A549 treated with CpdA at 1 μM for 4 hours (cell line): ENCODE measurements at places on chromosomes 11 and 22. TPM values are rescaled to one million over a fixed set of nuclear protein-coding genes. Genes with fewer than 3 reads are reported as not detected.

The SLC43A3 gene
- total RNA-seq, result 0.28 to 0.74 TPM (median 0.33 TPM) in 5 replicates

The SLCO2B1 gene
- total RNA-seq, result 3.3 to 6.7 TPM (median 4.1 TPM) in 5 replicates

The ZC3H12C gene
- 3.5 to 6.6 TPM (median 5.2 TPM) in 5 replicates for total RNA-seq

The CCDC73 gene
- total RNA-seq, result 0.02 to 0.10 TPM (median 0.04 TPM) in 4 of 5 replicates, not detected in the other

The CCDC34 gene
- 29.2 to 35.2 TPM (median 33.7 TPM) in 5 replicates for total RNA-seq

The DDTL gene
- total RNA-seq, result 1.5 to 2.0 TPM (median 1.8 TPM) in 5 replicates

The LPXN gene
- 2.5 to 3.8 TPM (median 3.3 TPM) in 5 replicates for total RNA-seq

The APOC3 gene
- not detected in 5 replicates for total RNA-seq

The OMP gene
- total RNA-seq, result not detected in 5 replicates

The VSIG10L2 gene
- not detected in 5 replicates for total RNA-seq

The CELSR1 gene
- total RNA-seq, result 23.2 to 26.2 TPM (median 25.6 TPM) in 5 replicates

The WNT7B gene
- 108 to 146 TPM (median 138 TPM) in 5 replicates for total RNA-seq

The NCAPD3 gene
- 23.2 to 29.2 TPM (median 27.5 TPM) in 5 replicates for total RNA-seq

The CFAP300 gene
- total RNA-seq, result 4.4 to 5.9 TPM (median 5.6 TPM) in 5 replicates

The TPBGL gene
- 0.15 to 0.35 TPM (median 0.20 TPM) in 5 replicates for total RNA-seq

The OR8A1 gene
- total RNA-seq, result not detected in 5 replicates

The OR8B3 gene
- not detected in 5 replicates for total RNA-seq

The OR51B2 gene
- not detected in 5 replicates for total RNA-seq

The DEPDC7 gene
- total RNA-seq, result 6.0 to 7.9 TPM (median 7.2 TPM) in 5 replicates

The CAPN5 gene
- total RNA-seq, result 6.3 to 9.5 TPM (median 7.7 TPM) in 5 replicates

The ADORA2A gene
- 0.88 to 1.0 TPM (median 0.94 TPM) in 5 replicates for total RNA-seq

The DDIAS gene
- total RNA-seq, result 16.9 to 21.9 TPM (median 18.7 TPM) in 5 replicates

The SMC1B gene
- total RNA-seq, result 0.02 to 0.04 TPM in 2 of 5 replicates, not detected in the others

The TEF gene
- 0.96 to 1.4 TPM (median 1.0 TPM) in 5 replicates for total RNA-seq

The FIBIN gene
- total RNA-seq, result not detected in 5 replicates

The IFT27 gene
- 13.9 to 25.6 TPM (median 24.1 TPM) in 5 replicates for total RNA-seq

The KIRREL3 gene
- total RNA-seq, result 8.8 to 12.4 TPM (median 11.6 TPM) in 5 replicates

The LINC01488 gene
- not detected in 5 replicates for total RNA-seq

The HEPN1 gene
- not detected in 5 replicates for total RNA-seq

The PLEKHA7 gene
- total RNA-seq, result 14.1 to 19.2 TPM (median 17.2 TPM) in 5 replicates

The ARVCF gene
- 1.2 to 3.0 TPM (median 2.7 TPM) in 5 replicates for total RNA-seq

The GAS2 gene
- 0.67 to 1.4 TPM (median 0.93 TPM) in 5 replicates for total RNA-seq

The TMEM45B gene
- total RNA-seq, result 0.06 to 0.10 TPM (median 0.08 TPM) in 3 of 5 replicates, not detected in the others

The SRSF8 gene
- total RNA-seq, result 16.9 to 20.4 TPM (median 18.4 TPM) in 5 replicates

The PCF11 gene
- 24.3 to 31.0 TPM (median 25.5 TPM) in 5 replicates for total RNA-seq

The PDGFD gene
- total RNA-seq, result 7.3 to 8.6 TPM (median 7.9 TPM) in 5 replicates

The OR2AG2 gene
- 0.01 to 0.13 TPM in 2 of 5 replicates, not detected in the others for total RNA-seq

The UQCR10 gene
- total RNA-seq, result 110 to 127 TPM (median 113 TPM) in 5 replicates

The APOL4 gene
- total RNA-seq, result not detected in 5 replicates

The PAAF1 gene
- 11.6 to 13.5 TPM (median 12.5 TPM) in 5 replicates for total RNA-seq

The IGHMBP2 gene
- total RNA-seq, result 13.4 to 16.0 TPM (median 14.6 TPM) in 5 replicates

The CREB3L1 gene
- total RNA-seq, result 4.5 to 5.8 TPM (median 5.7 TPM) in 5 replicates

The KRTAP5-2 gene
- not detected in 5 replicates for total RNA-seq

The OR52E8 gene
- not detected in 5 replicates for total RNA-seq
